Esophagus muscularis mucosa (tissue), 4 donors: ENCODE measurements at places on chromosomes 7 and 10. TPM values are rescaled to one million over a fixed set of nuclear protein-coding genes. Genes with fewer than 3 reads are reported as not detected.
A peak's percentile ranks its signal among the peaks of the same experiment; 100 is the strongest.

DNA sequence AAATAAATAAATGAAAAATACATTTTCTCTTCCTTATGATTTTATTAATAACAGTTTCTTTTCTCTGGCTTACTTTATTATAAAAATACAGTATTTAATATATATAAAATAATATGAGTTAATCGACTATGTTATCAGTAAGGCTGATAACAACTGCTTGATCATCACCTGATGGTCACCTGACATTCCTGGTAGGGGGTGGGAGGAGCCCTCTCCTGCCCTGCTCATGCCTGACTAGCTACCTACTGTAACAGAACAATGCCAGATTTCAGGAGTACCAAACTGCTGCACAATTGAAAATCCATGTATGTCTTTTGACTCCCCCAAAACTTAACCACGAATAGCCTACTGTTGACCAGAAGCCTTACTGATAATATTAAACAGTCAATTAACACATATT, 1.3 kb upstream of the APBB1IP start:
- no peaks in the 10 kb centered on the region for H3K27me3 ChIP-seq
- peak; percentile 42 for DNase-seq
- H3K4me3 ChIP-seq, result no peak overlapping the region
- no peaks in the 10 kb centered on the region for H3K36me3 ChIP-seq
- no peaks in the 10 kb centered on the region for H3K4me1 ChIP-seq

- no peak overlapping the region for H3K4me3 ChIP-seq
- no peaks in the 10 kb centered on the region for H3K4me1 ChIP-seq
- H3K27ac ChIP-seq, result no peak overlapping the region
- no peaks in the 10 kb centered on the region for H3K27me3 ChIP-seq
Observed at GRCh38 chr7:140209866-140210609, 33.3 kb upstream of the KDM7A start.

DNA sequence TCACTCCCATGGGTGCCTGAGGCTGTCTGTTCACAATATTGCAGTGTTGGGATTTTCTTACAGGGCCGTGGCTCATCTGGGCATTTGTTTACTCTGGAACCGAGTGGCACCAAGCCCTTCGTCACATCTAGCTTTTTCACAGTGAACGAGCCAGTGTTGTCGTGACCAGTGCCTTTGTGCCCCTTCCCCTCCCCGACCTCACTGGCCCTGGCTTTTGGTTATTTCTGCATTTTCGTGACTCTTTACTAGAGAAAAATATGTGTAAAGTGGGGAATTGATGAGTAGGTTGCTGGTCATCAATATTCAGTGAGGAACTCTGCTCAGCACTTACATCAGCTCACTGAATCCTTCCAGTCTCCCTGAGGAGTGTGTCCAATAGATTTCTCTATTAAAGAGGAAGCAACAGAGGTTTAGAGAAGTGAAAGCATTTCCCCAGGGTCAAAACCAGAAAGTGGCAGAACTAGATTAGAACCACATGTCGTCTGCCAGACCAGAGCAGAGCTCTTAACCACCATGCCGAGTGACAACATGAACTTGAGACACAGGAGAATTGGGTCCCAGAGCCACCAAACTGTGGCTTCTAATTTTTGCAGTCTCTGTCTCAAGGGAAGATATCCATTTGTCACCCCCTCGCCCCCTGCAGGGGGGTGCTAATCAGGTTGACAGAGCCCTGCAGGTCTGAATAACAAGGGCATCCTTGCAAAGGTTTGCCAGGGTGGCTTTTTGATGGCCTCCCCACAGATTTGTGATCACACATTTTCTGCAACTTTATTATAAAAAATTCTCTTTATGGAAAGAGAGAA, 125.3 kb downstream of the CHN2 start:
- no peaks in the 10 kb centered on the region for H3K27me3 ChIP-seq
- no peaks in the 10 kb centered on the region for H3K4me1 ChIP-seq
- no peaks in the 10 kb centered on the region for H3K36me3 ChIP-seq
- H3K27ac ChIP-seq, result no peak overlapping the region
- DNase-seq, result no peak
- no peak overlapping the region for H3K4me3 ChIP-seq

The ASAH2 gene
- 0.63 TPM for total RNA-seq

DNA sequence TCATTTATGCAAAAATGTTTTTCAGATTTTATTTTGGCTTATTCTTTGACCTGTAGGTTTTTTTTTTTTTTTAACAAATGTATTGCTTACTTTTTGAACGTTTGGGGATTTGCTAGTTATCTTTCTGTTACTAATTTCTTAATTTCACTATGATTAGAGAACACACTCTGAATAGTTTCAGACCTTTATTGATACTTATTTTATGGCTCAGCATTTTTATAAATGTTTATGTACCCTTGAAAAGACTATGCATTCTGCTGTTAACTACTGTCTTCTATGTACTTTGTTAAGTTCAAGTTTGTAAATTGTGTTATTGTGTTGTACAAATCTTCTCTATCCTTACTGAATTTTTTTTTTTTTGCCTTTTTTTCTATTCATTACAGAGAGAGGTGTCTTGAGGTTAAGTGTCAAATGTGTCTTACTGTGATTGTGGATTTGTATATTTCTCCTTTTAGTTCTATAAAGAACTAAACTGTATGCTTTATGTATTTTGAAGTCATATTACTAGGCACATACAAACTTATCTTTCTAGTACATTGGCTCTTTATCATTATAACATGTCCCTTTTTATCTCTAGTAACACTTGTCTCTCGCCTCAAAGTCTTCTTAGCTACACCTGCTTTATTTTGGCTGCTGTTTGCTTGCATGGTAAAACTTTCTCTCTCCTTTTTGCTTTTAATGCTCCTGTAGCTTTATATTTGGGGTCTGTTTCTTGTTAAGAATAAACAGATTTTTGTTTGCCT, 8.1 kb downstream of the MKLN1 start:
- H3K4me1 ChIP-seq, result peaks cover 31% of the 10 kb centered on the region
- no peak for DNase-seq
- no peaks in the 10 kb centered on the region for H3K27me3 ChIP-seq
- H3K36me3 ChIP-seq, result peaks cover 6% of the 10 kb centered on the region

The KNDC1 gene
- total RNA-seq, result 0.42 TPM

DNA sequence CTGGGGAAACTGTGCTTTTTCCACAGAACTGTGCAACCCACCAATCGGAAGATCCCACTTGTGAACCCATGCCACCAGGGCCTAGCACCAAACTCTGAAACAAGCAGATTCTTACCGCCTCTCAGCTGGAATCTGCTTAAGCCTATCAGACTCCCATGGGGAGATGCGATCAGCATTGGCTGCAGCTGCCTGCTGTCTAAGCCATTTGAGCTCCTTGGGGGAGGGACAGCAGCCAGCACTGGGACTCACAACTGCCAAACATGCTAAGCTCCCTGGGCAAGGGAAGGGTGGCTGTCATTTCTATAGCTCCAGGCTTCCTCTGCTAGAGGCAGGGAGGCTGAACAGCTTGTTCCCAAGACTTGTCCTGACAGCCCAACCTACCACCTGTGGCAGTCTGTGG, 283.8 kb downstream of the CDK14 start:
- H3K4me1 ChIP-seq, result no peaks in the 10 kb centered on the region
- H3K4me3 ChIP-seq, result no peak overlapping the region
- no peaks in the 10 kb centered on the region for H3K27me3 ChIP-seq
- no peaks in the 10 kb centered on the region for H3K36me3 ChIP-seq
- no peak for DNase-seq

The LRRC61 gene
- total RNA-seq, result 9.9 TPM

GRCh38 chr7:127894588-127894987, 136.6 kb downstream of the LRRC4 start:
- no peak for DNase-seq
- no peak overlapping the region for H3K27ac ChIP-seq
- H3K27me3 ChIP-seq, result no peaks in the 10 kb centered on the region
- no peak overlapping the region for H3K4me3 ChIP-seq
- peaks cover 7% of the 10 kb centered on the region for H3K36me3 ChIP-seq
- no peaks in the 10 kb centered on the region for H3K4me1 ChIP-seq

The TCERG1L gene
- total RNA-seq, result not detected

DNA sequence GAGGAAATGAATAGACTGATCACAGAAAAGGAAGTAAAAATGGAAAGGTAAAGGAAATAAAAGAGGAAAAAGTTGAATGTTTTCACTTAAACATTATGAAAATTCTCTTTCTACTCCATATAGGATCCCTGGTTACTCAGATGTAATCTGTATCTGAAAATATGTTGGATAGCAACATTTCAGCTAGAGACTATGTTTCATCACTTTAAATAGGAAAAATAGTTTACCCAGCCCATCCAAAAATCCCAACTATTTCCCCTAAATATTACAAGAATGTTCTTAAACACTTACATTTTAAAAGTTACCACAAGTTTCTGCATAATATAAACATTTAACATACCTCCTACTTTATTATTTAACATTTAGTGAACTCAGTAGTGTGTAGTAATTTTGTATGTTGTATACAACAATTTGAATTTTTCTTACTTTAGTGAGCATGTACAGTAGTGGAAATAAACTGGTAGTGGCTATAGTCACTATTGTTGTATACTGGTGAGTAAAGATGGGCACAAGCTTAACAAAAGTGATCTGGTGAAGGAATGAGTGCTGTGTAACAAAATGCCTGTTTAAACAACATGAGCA, 27.1 kb downstream of the SLF2 start:
- no peak overlapping the region for H3K4me3 ChIP-seq
- no peak overlapping the region for H3K27ac ChIP-seq
- no peaks in the 10 kb centered on the region for H3K4me1 ChIP-seq
- no peaks in the 10 kb centered on the region for H3K27me3 ChIP-seq

DNA sequence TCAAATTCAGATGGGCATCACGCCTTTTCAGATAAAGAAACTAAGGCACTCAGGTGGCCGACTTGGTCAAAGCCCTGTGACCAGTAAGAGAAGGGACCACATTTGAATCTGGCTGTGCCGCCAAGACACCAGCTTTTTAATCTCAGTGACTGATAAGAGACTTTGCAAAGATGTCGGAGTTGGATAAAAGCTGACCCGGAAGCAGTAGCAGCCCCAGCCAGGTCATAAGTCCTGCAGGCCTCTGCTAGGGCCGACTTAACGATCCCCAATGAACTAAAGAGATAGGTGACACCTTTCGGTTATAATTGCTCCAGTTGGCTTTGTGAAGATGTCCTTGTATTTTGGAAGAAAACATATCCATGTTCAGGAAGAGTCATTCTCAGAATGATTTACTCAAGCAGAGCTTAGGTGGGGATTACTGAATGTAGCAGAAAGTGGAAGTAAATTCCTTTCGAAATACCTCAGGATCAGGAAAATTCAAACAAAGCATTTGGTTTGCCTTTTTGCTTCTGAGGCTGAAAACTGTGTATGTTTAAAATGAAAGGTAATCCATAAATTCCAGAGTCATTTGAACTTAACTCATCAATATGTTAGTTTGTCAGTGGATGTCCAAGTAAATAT, 164.2 kb upstream of the PITRM1 start:
- no peaks in the 10 kb centered on the region for H3K4me1 ChIP-seq
- no peaks in the 10 kb centered on the region for H3K27me3 ChIP-seq
- no peak overlapping the region for H3K4me3 ChIP-seq
- no peak for DNase-seq

- H3K27me3 ChIP-seq, result no peaks in the 10 kb centered on the region
- no peaks in the 10 kb centered on the region for H3K36me3 ChIP-seq
- no peak overlapping the region for H3K27ac ChIP-seq
- H3K4me3 ChIP-seq, result no peak overlapping the region
Observed at GRCh38 chr10:83929399-83929798, 209.9 kb upstream of the GHITM start.

The FAM25C gene
- not detected for total RNA-seq

DNA sequence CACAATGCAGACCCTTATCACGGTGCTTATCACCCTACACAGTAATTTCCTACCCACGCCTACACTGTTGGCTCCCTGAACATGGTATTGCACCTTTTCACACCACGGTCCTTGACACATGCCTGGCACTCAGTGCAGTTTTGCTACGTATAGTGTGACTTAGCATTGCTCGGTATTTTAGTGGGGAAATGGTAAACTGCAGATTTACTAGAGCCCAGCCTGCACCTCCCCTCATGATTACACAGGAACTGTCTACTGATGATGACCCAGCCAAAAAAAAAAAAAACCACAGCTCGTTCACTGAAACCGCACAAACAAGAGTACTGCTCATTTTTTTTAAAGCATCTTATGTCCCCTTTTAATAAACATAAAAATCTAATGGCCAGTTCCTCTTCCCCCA, 124.2 kb upstream of the ZNF746 start:
- H3K27ac ChIP-seq, result no peak overlapping the region
- peaks cover 44% of the 10 kb centered on the region for H3K36me3 ChIP-seq
- no peak for DNase-seq
- H3K4me3 ChIP-seq, result no peak overlapping the region

- H3K4me3 ChIP-seq, result no peak overlapping the region
- no peak for DNase-seq
- no peak overlapping the region for H3K27ac ChIP-seq
- no peaks in the 10 kb centered on the region for H3K27me3 ChIP-seq
- H3K36me3 ChIP-seq, result no peaks in the 10 kb centered on the region
Observed at GRCh38 chr10:19719284-19719683, 96.9 kb upstream of the PLXDC2 start.

DNA sequence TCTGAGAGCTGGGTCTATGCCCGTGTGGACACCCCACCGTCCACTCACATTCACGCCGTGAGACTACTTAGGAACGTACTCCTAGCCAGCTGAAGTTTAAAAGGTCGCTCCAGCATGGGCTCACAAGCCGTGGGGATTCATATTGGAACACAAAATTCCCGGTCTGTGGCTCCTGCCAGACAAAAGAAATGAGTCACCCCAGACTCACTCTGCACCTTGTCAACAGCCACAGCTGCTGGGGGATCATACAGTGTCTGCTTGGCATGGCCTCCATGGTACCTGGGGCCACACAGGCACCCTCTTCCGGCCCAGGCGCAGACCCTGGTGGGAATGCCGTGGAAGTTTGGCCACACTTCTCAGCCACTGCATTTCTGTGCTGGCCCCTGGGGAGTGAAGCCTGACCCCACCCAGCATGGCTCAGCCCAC, 228.4 kb downstream of the DNAJB6 start:
- no peak overlapping the region for H3K4me3 ChIP-seq
- DNase-seq, result no peak
- H3K4me1 ChIP-seq, result peaks cover 20% of the 10 kb centered on the region
- no peaks in the 10 kb centered on the region for H3K36me3 ChIP-seq
- no peaks in the 10 kb centered on the region for H3K27me3 ChIP-seq

The PTER gene
- 10.4 TPM for total RNA-seq

GRCh38 chr7:134444198-134444960, 14.5 kb downstream of the AKR1B1 start:
- H3K36me3 ChIP-seq, result peaks cover 89% of the 10 kb centered on the region
- H3K27me3 ChIP-seq, result no peaks in the 10 kb centered on the region
- peaks cover 8% of the 10 kb centered on the region for H3K4me1 ChIP-seq
- H3K27ac ChIP-seq, result no peak overlapping the region
- H3K4me3 ChIP-seq, result no peak overlapping the region

DNA sequence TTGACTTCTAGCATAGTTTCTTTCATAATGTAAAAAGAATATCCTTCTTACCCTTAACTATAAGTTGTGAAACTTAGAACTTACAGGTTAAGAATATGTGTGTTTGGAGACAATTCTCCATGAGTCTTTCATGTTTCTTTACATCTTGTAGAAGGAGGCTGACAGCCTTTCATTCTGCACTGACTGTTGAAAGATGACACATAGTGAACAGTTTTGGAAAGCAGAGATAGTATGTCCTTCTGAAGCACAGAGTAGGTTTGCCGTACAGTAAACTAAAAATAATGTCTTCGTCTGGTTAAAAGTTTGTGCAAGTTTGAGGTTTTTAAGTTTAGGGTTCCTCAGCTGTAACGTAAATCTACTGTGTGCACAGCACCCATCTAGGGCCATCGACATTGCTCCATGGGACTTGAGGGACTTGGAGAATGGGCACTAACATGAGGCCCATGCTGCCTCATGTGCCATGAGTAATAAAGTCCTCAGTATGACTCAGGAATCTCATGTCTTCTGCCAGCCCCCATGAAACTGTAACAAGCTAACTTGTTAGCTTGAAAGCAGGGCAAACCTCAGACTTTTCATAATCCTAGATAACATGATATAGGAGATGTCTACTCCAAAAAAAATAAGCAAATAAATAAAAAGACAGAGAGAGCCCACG, 24.5 kb upstream of the ELAPOR2 start:
- no peak overlapping the region for H3K27ac ChIP-seq
- no peak for DNase-seq
- H3K4me3 ChIP-seq, result no peak overlapping the region
- no peaks in the 10 kb centered on the region for H3K27me3 ChIP-seq
- H3K4me1 ChIP-seq, result no peaks in the 10 kb centered on the region
